ENCODE measurements at places on chromosomes 6 and 20.

DNA sequence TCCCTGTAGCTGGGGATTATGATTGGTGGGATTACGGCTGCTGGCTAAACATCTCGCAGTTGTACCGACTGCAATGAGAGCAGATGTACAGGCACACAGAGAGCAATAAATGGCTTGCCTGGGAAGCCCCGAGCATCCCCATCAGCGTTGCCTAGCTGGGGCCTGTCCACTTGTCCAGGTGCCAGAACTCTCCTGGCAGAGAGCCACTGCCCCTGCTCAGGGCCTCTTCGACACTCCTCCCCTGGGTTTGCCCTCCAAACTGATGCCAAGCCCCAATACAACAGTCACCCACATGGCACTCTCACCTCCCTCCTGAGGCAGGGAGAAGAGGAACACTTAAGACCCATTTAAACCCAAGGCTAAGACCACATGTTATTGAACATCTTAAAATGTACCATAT lies 715.1 kb downstream of the PTPRT start:
- no peak for DNase-seq

DNA sequence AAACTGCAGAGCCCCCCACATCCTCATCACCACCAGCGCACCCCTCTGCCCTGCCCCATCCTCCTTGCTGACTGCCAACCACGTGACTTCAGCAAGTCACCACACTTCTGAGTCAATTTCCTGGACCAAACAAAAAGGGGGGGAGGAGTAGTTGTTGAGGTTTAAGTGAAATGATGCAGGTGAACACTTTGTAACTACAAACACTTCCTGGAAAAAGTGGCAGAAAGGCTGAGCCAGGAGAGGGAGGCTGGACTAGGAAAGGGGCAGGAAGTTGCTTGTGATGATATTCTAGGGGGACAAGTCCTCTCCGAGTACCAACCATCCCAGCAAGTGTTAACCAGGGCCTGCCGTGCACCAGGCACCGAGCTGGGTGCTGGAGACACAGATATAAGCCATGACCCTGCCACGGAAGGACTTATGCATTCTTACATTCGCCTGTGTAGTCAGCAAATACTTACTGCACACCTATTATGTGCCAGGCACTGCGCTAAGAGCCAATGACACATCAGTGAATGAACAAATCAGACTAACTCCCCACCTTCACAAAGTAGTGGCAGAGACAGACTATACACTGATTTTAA lies 67.3 kb downstream of the PREX1 start:
- DNase-seq, result no peak

- DNase-seq, result no peak
These were observed 13.2 kb upstream of the ATXN1 start for GRCh38 chr6:16774437-16774836.

DNA sequence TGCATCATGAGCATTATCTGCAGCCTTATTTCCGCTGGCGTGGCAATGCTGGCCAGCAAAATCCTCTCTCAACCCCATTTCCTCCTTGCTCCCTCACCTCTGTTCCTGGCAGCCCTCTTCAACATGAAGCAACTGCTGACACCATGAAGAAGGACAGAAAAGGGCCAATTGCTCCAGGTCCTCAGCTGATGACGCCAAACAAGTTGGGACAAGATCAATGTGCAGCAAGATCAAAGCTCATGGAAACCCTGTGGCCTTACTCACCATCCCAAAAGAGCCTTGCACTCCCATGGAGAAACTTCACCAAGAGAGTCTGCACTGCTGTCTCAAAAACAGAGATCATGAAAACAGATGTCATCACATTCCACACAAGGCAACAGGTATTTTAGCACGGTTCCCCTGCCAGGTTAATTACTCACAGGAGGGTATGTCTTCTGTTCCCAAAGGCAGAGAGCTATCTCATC lies 7.4 kb downstream of the GFOD1 start:
- DNase-seq, result no peak

- DNase-seq, result peak; percentile 12
These were observed 442.3 kb upstream of the MAP3K7 start for GRCh38 chr6:91029211-91029610.

DNA sequence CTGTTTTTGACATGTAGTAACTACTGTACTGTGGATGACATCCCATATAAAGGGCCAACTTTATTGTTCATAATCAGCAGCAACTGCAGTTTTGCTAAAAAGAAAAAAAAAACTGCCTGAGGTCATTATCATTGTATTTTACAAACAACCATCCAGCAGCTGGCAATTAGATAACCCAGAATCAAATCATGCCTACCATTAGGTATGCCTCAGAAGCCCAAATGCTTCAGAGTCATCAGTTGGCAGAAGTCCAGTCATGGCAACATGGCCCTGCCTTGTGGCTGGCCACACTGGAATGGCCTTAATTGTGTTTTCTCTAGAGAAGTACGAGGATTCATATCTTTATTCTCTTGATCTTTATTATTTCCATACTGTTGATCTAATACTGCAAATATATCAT lies 462.4 kb upstream of the NRSN1 start:
- DNase-seq, result peak; percentile 92
